ENCODE measurements at places on chromosomes 3 and 15.

DNA sequence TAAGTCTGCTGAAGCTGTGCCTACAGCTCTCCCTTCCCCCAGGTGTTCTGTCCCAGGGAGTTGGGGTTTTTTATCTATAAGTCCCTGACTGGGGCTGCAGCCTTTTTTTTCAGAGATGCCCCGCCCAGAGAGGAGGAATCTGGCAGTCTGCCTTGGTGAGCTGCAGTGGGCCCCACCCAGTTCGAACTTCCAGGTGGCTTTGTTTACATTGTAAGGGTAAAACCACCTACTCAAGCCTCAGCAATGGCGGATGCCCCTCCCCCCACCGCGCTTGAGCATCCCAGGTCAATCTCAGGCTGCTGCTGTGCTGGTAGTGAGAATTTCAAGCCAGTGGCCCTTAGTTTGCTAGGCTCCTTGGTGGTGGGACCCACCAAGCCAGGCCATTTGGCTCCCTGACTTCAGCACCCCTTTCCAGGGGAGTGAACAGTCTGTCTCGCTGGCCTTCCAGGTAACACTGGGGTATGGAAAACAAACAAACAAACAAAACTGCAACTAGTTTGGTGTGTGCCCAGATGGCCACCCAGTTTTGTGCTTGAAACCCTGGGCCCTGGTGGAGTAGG lies 189.4 kb downstream of the MFSD1 start:
- DNase-seq = no peak

DNA sequence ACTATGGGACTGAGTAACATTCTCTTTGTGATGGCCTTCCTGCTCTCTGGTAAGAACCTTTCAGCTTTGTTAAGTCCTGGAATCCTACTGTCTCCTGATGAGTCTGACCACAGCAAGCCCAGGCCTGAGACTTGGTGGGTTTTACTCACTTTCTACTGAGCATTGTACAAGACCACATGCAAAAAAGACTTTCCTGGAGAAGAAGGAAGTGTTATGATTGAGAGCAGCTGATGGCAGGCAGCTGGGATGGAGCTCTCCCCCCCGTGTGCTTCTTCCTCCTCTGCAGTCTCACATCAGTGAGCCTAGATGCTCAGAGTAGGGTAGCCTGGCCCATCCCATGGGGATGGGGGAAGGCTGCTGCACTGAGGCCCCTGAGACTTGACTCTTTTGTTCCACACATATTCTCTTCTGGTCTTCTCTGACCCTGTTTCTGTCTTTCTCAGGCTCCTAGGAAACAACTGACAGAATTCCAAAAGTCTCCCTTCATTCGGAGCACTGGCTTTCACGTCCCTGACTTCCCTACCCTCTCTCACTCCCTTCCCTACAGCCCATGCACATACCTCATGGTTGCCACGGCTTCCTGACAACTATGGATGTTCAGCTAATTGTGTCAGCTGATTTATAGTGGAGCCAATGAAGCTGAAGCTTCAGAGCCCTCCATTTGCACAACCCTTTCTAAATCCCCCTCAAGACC lies 36.6 kb downstream of the CD86 start:
- DNase-seq = no peak

DNA sequence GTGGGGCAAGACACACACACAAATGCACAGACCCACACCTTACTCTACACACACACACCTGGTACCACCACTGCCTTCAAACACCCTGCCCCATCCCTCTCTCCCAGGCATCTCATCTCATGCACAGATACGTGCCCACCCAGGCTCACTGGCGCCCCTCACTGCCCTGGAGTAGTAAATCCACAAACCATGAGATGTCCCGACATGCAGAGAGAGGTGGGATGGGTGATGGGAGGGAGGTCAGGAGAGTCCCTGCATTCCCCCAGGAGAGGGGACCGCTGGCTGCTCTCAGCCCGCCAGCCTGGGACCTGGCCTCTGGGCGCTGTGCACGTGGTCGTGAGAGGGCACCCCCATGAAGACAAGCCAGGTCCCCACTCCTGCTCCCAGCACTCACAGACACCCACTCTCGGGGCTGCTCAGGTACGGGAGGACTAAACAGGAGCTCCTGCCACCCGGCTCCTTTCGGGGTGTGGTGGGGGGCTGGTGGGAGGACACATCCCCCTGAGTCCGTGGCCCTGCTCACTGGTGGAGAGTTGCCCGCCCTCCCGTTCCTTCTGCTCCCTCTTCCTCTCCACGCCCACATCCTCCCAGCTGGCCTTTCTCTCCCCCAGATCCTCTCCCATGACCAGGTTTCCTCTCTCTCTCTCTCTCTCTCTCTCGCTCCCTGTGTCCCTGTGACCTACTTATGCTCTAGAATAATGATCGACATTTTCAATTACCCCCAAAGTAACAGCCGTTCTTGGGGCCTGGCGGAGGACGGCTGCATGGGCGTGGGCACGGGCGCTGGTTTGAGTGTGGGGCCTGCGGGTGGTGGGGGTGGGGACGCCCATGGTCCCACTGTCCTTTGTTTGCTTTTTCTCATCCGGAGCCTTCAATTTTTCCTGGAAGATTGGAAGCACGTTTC lies 18.9 kb upstream of the CSPG4 start:
- DNase-seq = peak; percentile 68

- peak; percentile 21 for DNase-seq
Observed at GRCh38 chr3:100386437-100387074, 14.3 kb downstream of the TOMM70 start.

GRCh38 chr3:50562861-50563260 lies 4.7 kb downstream of the C3orf18 start:
- DNase-seq = peak; percentile 73

- peak; percentile 98 for DNase-seq
Observed at GRCh38 chr3:11238880-11239279, 33.3 kb upstream of the ATG7 start.

- DNase-seq = peak; percentile 16
Observed at GRCh38 chr3:168865022-168865551, 769.4 kb upstream of the GOLIM4 start.

GRCh38 chr15:23548071-23548470 lies 17.4 kb upstream of the MKRN3 start:
- DNase-seq = no peak

GRCh38 chr3:122318620-122319019 lies 6.4 kb upstream of the CSTA start:
- DNase-seq = no peak

DNA sequence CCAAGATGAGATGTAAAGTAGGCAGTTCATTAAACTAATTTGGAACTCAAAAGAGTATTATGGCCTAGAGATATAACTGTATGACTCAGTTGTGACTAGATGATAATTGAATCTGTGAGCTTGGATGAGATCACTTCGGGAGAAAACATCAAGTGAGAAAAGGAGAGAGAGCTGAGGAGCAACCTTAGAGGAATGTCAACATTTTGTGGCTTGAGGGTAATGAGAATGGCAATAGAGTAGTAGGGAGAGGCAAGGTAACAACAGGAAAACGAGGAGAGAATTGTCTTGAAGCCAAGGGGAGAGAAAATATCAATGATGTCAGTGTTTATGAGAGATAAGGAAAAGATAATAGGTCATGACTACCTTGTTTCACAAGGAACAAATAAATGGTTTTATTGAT lies 580.2 kb downstream of the NLGN1 start:
- DNase-seq = peak; percentile 23

All from amniotic epithelial cell (primary cell).